Epithelial cell of umbilical artery (primary cell): ENCODE measurements at places on chromosomes 6 and 20. TPM values are rescaled to one million over a fixed set of nuclear protein-coding genes. Genes with fewer than 3 reads are reported as not detected.

Gene CD83
- total RNA-seq = 0.32 and 1.2 TPM in 2 replicates

Gene ANKRD66
- not detected in 2 replicates for total RNA-seq

Gene SLC13A3
- total RNA-seq = 0.15 and 0.32 TPM in 2 replicates

Gene SRMS
- total RNA-seq = not detected in 2 replicates

Gene SLC35D3
- under 0.01 TPM in 1 of 2 replicates, not detected in the other for total RNA-seq

Gene OTOR
- total RNA-seq = not detected in 2 replicates

Gene SALL4
- total RNA-seq = 0.32 and 0.46 TPM in 2 replicates

Gene SH3BGRL2
- 24.3 and 24.4 TPM in 2 replicates for total RNA-seq

Gene MUC21
- not detected in 2 replicates for total RNA-seq

Gene TBX18
- 13.0 and 31.5 TPM in 2 replicates for total RNA-seq

Gene PTPRT
- total RNA-seq = not detected in 2 replicates

Gene ZNF831
- not detected in 2 replicates for total RNA-seq

Gene BAG2
- 4.2 and 7.3 TPM in 2 replicates for total RNA-seq

Gene NFKBIL1
- 25.3 and 26.9 TPM in 2 replicates for total RNA-seq

Gene SIRPG
- total RNA-seq = not detected in 2 replicates

Gene TPD52L1
- total RNA-seq = 2.3 and 4.0 TPM in 2 replicates

Gene R3HDML
- not detected in 2 replicates for total RNA-seq
